ENCODE measurements at places on chromosomes 1 and 21.

- DNase-seq: no peak
These were observed 67.2 kb downstream of the HMGB4 start for GRCh38 chr1:33931111-33931475.

DNA sequence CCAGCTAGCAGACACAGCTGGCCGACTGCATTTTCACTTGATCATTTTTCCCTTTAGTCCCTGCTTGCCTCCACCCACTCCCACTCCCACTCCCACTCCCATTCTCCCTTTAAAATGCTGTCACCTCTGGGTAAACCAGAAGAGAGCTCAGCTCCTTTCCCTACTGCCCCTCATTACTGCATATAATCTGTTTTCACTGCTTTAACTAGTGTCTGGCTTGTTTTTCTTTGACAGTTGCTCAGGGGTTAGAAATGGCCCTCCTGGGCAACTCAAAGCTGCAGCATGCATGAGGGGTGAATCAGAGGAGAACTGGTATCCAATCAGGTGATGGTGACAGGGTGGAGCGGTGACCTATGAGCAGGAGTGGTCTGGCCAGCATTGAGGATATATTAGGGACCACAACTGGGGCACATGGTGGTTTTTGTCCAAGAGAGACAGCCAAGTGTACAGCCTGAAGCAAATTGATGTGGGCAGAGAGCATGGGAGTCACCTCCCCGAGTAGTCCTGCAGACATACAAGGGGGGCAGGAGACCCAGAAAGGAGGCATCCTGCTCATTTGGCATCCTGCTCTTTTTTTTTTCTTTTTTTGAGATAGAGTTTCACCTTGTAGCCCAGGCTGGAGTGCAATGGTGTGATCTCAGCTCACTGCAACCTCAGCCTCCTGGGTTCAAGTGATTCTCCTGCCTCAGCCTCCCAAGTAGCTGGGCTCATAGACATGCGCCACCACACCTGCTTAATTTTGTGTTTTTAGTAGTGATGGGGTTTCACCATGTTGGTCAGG, 42.6 kb upstream of the SRSF10 start:
- no peak for DNase-seq

GRCh38 chr21:38242061-38242460, 14.7 kb upstream of the KCNJ15 start:
- DNase-seq: no peak

- DNase-seq: no peak
These were observed 38.3 kb downstream of the PHC2 start for GRCh38 chr1:33392639-33393038.
